ENCODE measurements at places on chromosomes 1 and 21.

DNA sequence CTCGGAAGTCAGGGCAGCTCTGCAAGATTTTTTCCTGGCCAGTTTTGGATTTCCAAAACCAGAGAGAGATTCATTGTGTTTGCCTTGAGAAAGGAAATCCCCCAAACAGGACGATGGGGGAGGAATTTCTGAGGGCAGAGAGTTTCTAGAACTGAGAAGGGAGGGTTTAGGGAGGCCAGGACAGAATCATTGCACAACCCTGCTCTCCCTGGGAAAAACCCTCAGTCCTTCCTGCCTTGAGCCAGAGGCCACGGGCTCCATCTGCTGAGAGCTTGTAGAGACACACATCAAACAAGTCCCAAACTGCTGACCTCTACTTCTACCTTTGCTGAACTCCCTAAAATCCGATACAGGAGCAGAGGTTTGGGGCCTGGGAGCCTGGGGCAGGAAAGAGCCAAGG, 99.7 kb downstream of the NMNAT2 start:
- peak; percentile 84 for DNase-seq

DNA sequence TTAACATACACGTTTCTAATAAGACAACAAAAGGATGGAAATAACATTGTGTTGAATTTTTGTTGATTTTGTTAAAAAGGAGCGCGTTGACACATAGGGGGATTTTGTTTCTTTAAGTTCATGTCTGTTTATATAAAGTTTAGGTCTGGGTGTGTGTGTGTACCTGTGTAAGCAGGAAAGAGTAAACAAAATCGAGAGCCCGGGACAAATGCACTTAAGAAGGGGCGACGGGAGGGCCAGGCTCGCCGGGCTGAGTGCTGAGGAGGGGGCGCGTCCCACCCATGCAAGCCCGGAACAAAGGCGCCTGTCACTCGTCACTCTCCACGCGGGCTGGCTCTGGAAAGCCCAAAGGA, 28.8 kb upstream of the TRIM17 start:
- no peak for DNase-seq

- no peak for DNase-seq
These were observed 245.9 kb upstream of the FGGY start for GRCh38 chr1:59051007-59051406.

- DNase-seq: no peak
These were observed 833.0 kb upstream of the ADAMTS5 start for GRCh38 chr21:27799861-27800260.

- no peak for DNase-seq
These were observed 118.0 kb upstream of the PAXBP1 start for GRCh38 chr21:32889596-32889995.

GRCh38 chr1:62841587-62842169, 57.7 kb downstream of the ATG4C start:
- peak; percentile 14 for DNase-seq

Data from ELF-1 (cell line).